ENCODE measurements at places on chromosomes 12 and 14.

DNA sequence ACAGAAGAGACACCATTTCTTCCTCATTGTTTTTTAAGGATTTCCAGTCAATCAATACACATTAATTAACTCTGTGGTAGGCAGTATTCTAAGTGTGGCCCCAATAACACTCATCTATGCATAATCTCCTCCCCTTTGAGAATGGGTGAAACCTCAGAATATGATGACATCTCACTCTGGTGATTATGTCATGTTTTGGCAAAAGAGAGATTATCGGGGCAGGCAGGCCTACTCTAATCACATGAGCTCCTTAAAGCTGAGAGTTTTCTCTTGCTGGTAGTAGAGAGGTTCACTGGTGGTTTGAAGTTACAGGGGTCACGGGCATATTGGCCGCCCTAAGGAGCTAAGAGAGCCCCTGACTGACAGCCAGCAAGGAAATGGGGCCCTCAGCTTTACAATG lies 7.1 kb upstream of the LGMN start:
- DNase-seq: no peak

DNA sequence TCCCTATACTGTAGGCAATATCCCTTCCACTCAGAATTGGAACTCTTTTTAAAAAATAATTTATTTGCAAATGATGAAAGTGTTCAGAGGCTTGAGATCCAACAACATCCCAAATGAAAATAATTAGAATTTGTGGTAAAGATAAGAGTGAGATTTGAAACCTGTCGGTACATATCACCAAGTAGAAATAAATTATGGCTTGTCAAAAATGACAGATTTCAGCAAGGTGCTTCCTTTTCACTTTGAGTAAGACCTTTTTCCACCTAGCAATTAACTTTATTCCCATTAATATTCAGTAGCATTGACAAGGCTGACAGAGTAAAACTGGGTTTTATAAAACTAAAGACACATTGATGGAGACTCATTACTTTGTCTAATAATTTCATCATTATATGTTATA lies 107.7 kb upstream of the PRKD1 start:
- no peak for DNase-seq

DNA sequence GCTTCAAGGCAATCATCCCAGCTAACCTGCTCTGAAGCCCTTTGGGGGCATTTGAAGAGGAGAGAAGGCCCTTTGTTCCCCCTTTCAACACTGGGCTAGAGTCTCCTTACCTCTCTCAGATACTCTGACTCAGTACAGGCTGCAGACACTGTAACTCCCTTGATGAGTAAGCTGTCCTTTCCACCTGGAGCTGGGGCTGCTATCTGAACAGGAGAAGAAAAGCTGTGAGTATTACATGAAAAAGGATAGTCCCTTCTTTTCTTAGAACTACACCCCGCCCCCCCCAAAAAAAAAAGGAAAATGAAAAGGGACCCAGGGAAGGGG lies 186.6 kb upstream of the PLEKHG7 start:
- peak; percentile 72 for DNase-seq

- no peak for DNase-seq
Measured at GRCh38 chr12:12278899-12279298, 12.1 kb upstream of the LRP6 start.

GRCh38 chr12:54459355-54459754 lies 14.0 kb downstream of the GTSF1 start:
- no peak for DNase-seq

DNA sequence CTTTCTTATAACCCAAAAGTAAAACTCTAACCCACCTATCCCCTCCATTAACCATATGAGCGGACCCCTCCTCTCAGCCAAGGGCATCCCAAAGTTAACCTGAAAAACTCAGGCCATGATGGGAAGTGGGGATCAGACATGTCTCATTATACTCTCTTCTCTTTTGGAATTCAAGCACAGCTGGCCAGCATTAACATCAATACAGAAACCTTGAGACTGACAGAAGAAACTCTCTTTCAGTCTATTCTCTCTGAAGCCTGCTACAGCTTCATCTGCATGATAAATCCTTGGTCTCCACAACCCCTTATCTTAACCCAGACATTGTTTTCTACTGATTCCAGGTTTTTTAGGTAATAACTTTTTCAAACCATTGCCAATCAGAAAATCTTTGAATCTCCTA lies 17.5 kb upstream of the SLCO1B3 start:
- DNase-seq: no peak

DNA sequence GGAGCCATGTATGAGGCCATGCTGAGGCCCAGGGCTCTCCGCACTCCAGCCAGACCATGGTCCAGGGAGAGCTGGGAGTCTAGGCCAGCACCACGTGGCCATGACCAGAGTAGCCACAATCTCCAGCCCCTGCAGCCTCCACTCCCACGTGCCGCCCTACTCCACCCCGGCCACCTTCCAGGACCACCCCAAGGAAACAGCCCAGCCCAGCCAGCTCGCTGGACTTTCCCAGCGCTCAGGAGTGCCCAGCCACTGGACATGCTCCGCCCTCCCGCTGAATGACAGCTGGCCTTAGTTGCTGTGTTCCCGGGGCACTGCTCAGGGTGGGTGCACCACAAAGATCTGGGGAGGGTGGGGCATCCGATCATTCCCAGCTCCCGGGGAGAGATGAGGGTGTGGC lies 2.1 kb upstream of the C14orf180 start:
- DNase-seq: no peak

Measured in activated naive CD4-positive, alpha-beta T cell treated with anti-CD3 and anti-CD28 coated beads for 36 hours (primary cell).